ENCODE measurements at places on chromosomes 1 and 21.

DNA sequence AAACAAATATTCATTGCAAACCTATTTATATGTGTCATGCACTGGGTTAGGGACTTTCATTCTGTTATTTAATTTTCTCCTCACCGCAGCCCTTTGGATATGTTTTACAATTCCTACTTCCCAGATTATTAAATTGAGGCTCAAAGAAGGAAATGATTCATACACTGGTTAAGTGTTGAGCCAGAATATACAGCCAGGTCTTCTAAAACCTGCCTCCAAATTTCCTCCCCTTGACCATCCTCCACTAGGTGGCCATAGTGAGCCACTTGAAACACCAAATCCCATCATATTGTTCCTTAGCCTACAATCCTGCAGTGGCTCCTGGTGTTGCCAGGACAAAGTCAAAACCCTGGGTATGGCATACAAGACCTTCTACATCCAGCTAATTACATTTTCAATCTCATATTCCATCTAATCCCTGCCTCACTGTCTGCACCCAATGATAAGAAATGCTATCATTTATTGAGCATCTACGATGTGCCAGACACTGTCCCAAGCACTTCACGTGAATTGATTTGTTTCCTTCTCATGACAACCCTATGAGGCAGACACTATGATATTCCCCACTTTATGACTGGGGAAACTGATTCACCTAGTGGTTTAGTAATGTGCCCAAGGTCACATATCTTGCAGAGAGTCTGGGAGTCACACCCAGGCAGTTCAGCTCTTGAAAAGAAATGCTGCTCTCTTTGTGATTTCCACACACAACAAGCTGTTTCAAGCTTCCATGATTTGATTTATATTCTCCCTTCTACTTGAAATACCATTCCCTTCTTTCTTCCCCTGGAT lies 23.6 kb upstream of the KIRREL1 start:
- DNase-seq = no peak

DNA sequence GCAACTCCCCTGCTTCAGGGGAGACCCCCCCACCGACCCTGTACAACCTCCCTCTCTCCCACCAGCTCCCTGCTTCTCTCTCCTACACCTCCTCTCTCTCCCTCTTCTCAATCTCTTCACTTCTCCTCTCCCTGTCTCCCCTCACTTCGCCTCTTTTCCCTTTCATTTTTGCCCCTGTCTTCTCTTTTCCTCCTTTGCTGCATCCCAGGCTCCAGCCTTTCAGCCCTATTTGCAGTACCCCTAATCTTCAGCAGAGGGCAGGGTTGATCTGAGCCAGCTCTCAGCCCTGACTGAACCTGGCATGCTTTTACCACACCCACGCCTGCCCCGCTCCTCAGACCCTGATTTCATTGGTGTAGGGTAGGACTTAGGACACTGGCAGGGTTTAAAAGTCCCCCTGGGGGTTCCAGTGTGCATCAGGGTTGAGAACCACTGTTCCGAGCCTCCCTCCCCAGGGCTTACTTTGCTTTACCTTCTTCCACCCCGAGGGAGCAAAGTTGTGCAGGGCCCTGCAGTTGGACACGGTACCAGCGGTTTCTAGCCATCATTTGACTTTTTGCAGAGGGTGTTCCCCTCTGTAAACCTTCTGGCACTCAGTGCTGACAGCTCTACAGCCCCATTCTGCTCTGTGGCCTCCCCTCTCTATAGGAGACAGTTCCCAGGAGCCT lies 67.3 kb upstream of the CNTN2 start:
- peak; percentile 16 for DNase-seq

GRCh38 chr1:2233468-2233867 lies 5.3 kb downstream of the SKI start:
- no peak for DNase-seq

GRCh38 chr1:102085896-102086295 lies 89.2 kb upstream of the OLFM3 start:
- no peak for DNase-seq

DNA sequence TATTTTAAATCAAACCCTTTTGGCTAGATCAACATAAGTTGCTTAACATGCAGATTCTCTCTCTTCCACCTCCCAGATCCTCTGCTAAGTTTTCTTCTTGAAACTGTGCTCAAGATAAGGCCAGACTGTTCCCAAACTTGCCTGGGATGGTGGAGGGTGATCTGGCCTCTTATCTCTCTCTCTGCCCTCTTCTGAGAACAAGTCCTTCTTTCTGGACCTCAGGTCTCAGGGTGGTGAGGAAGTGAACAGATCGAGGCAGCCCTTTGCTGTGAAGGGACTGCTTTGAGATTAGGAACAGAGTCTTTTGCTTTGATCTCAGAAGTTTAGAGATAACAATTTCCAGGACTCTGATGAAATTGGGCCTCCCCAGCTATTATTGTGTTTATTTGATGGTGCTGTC lies 70.7 kb downstream of the HUNK start:
- no peak for DNase-seq

DNA sequence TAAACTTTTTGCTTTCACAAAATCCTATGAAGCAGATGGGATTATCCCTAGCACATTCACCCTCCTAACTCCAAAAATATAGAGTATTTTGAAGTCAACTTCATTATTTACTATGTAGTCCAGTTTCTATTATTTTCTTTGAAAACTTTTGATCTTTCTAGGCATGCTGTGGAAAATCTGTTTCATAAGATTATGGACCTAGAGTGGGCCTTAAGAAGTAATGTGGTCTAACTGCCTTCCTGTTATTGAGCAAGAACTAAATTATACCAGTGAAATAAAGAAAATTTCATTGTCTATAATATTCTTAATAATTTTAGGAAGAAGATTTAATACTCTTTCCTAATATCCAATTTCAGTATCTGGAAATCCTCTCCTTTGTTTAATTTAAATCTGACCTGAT lies 58.1 kb downstream of the PRKACB start:
- DNase-seq = no peak

DNA sequence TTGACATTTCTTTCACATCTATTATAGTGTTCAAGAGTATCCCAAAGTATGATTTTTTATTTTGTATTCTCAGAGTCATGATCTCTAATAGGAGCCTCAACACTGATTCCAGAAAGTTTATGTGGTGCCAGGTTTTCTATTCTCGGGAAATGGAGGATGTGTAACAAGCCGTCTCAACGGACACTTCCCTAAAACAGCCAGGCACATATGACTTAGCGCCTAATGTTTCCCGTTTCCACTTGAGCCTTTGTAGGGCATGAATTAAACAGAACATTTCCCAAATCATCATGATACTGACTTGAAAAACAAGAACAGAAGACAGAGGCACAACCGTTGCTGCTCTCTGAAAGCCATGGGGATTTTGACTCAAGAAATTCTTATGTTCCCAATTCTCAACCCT lies 8.0 kb downstream of the CYYR1 start:
- DNase-seq = no peak

DNA sequence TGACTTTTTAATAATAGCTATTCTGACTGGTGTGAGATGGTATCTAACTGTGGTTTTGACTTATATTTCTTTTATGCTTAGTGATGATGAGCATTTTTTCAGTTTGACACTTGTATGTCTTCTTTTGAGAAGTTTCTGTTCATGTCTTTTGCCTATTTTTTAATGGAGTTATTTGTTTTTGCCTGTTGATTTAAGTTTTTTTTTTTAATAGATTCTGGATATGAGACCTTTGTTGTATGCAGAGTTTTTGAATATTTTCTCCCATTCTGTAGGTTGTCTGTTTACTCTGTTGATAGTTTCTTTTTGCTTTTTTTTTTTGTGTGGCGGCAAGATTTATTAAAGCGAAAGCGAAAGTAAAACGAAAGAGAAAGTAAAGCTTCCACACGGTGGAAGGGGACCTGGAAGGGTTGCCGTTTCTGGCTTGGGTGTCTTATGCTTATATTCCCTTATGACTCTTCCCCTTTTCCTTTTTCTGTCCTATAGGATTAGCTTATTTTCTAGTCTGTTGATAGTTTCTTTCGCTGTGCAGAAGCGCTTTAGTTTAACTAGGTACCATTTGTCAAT lies 67.6 kb downstream of the TBX19 start:
- no peak for DNase-seq

DNA sequence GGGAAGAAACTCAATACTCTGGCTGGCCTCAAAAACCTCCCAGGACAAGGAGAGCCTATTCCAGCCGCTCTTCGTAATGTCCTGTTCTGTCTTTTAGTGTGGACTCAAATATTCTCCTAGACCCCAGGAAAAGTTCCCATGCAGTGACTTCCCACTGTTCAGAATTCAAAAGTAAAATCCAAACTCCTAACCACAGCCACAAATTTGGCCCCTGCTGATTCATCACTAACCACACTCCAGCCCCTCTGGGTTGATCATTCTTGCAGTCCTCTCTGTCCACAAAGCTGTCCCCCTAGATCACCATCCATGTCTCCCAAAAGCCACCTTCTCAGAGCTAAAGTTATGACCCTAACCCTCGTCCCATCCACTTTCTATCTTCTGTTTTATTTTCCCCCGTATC lies 5.1 kb downstream of the CTNNBIP1 start:
- no peak for DNase-seq

DNA sequence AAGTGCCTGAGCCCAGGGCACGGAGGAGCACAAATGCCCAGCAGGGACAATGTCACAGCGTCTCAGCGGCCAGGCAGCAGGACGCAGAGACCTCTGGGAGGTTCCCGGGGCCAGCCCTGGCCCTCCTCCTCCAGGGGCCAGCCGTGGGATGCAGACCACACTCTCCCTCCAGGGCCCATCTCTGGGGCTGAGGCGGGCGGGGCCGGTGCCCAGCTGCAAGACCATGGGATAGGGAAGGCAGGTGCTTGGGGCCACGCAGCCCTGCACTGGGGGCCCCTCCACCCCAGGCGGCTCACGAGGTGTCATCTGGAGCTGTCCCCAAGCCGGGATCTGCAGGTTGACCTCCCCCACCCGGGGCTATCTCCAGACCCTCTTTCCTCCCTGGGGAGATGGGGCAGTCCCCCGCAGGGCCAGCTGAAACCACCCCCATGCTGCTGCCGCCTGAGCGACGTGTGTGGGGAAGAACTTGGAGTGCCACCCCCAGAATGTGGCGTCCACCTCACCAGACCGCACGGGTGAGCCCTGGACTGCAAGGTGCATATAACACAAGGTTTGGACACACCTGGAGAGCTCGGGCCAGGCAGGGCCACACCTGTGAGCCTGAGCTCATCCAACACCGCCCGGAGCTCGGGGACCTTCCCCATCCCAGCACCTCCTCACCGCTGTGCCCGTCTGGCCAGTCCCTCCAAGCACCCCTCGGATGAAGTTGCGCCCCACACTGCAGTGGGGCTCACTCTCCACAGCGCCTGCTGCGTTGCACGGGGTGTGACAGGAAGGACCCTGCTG lies 4.1 kb upstream of the TTLL10 start:
- no peak for DNase-seq

DNA sequence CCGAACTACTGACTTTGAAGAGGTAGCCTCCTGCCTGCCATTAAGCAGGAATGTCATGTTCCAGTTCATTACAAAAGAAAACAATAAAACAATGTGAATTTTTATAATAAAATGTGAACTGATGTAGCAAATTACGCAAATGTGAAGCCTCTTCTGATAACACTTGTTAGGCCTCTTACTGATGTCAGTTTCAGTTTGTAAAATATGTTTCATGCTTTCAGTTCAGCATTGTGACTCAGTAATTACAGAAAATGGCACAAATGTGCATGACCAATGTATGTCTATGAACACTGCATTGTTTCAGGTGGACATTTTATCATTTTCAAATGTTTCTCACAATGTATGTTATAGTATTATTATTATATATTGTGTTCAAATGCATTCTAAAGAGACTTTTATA lies 159.8 kb upstream of the SGIP1 start:
- no peak for DNase-seq

- no peak for DNase-seq
These were observed 1707.7 kb downstream of the BRINP3 start for GRCh38 chr1:188769936-188770335.

DNA sequence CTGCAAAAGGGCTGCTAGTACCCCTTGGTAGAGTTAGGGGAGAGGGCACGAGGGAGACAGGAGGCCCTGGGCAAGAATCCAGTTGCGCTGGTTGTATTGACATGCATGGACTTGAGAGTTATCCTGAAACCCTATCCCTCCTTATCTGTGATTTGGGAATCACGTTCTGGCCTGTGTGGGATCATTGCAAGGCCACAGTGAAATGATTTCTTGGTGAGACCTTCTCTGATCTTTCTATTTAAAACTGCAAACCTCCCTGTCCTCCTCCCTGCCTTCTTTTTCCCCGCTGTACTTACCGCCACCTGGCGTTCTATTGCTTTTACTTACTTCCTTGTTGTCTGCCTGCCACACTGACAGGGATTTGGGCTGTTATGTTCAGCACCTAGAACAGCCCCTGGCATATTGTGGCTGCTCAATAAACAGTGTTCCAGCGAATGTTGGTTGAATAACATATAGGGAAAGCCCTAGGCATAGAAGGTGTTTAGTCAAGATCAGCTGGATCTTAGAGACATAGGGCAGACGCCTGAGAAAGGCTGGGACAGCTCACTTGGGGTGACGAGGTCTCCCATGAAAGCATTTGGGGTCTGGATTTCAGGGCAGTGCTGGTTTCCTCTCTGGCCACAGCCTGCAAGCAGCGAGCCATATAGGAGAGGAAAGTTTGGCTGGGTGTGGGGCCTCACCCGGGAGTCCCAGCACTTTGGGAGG lies 25.6 kb downstream of the ALPL start:
- no peak for DNase-seq

DNA sequence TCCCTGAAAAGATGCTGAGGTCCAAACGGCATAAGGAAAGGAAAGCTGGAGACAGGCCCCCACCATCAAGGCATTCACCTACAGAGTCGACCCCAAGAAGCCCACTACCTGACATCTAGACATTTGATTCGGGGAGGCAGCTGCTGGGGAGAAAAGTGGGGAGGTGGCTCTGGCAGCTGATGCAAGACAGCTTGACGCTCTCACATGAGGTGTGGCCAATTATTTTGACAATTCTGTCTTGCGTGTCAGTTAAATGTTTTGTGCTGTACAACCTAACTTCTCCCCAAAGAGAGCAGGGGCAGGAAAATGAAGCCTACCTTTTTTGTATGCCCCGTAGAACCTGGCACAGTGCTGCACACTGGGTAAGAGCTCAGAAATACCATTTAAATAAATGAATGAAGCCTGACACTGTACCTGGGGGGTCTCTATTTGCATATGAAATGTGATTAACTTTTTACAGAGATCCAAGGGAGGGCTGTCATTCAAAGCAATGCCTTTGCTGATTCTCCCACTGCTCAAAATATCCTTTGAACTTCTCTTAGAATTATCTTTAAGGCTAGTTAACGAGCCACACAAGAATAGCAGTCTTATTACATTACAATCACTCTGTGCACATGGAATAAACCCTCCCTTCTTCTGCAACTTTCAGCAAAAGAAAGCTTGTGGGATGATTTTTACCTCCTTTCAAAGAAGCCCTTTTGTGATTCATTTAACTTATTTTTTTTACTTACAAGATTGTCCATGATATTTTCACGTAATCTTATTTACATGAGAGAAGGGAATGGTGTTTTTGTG lies 163.2 kb downstream of the TNR start:
- DNase-seq = no peak

- DNase-seq = no peak
These were observed 39.4 kb upstream of the GADD45A start for GRCh38 chr1:67645495-67646144.

Data from activated naive CD8-positive, alpha-beta T cell treated with anti-CD3 and anti-CD28 coated beads, Interleukin-2, amount 50 U/mL, for 16 hours (primary cell).